Kidney epithelial cell (primary cell): ENCODE measurements at places on chromosomes 7 and 10. TPM values are rescaled to one million over a fixed set of nuclear protein-coding genes. Genes with fewer than 3 reads are reported as not detected.

Gene SRRM3
- total RNA-seq: 0.21 TPM in 1 of 2 replicates, not detected in the other

Gene DHTKD1
- 17.3 and 30.9 TPM in 2 replicates for total RNA-seq

Gene GPR37
- 2.7 and 4.1 TPM in 2 replicates for total RNA-seq

Gene ANKRD7
- total RNA-seq: 1.0 and 1.2 TPM in 2 replicates

Gene CPA4
- 0.14 and 0.25 TPM in 2 replicates for total RNA-seq

Gene SPAM1
- not detected in 2 replicates for total RNA-seq

Gene SMKR1
- 0.48 TPM in 1 of 2 replicates, not detected in the other for total RNA-seq
